Right hindlimb (tissue), 1 donor: ENCODE measurements at places on chromosomes 6 and 20.

GRCh38 chr6:143279385-143279784 is 171.1 kb downstream of the ADAT2 start:
- DNase-seq, result no peak

GRCh38 chr6:75272145-75272840 is 12.3 kb downstream of the TMEM30A start:
- no peak for DNase-seq

DNA sequence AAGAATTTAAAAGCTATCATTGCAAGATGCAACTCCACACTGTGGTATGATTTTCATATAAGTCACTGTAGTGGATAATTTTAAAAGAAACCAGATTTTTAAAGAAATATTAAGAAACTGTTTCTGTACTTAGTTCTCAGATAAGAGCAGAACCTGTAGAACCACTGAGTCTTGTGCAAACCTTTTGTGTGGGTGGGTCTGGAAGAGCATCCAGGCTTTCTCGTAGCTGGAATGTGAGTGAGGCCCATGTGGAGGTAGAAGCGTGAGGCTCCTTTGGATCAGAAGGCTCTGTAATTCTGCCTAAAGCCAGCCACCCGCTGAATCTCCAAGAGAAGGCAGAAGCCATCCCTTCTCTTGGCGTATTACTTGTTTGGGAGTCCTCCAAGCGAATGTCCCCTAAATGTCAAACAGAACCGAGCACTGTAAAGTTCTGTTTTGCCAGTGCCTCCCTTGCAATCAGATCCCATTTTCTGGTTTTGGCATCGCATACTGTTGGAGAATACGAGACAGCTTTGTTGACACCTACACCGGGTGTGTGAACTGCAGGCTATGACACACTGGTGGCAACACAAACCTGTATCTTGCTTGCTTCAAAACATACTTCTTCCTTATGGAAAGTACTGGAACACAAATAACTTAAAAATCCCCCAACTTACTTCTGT is 188.7 kb downstream of the FOXC1 start:
- DNase-seq, result no peak

DNA sequence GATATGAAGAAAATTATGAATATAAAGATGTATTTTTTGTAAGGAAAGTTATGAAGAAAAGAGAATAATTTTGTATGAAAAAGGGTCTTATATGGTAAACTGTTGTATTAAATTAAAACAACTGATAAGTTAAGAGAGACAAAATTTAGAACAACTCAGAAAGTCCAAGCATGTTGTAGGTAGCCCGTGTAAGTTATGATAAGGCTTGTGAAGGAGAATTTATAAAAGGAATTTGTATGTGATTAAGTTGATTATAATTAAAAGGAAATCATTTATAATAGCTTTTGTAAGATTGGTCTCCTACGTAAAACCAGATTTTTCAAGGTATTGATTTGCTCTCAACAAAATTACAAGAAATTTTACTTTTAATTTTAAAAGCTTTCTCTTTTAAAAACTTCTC is 1579.3 kb downstream of the HACE1 start:
- no peak for DNase-seq

- DNase-seq, result no peak
Observed at GRCh38 chr20:17965042-17965697, 3.4 kb downstream of the SNX5 start.

DNA sequence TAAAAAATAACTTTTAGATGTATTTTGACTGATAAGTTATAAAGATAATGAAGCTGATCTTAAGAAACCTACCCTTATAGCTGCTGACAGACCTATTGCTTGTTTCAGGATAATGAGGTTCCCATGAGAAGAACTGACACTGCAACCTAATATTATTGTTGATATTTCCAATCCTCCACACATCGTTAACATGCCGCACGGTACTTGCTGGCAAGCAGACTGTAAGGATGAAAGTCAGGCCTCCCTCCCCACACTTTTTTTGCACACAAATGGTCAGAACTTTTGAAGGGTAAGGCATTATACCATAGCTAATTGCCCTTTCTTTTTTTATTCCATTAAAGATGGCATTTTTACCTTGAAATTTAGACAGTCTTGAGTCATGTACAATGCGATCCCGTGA is 210.9 kb downstream of the UST start:
- no peak for DNase-seq

- DNase-seq, result no peak
Observed at GRCh38 chr6:120496661-120497060, 837.6 kb downstream of the TBC1D32 start.

GRCh38 chr6:125190667-125191066 is 37.1 kb downstream of the TPD52L1 start:
- DNase-seq, result no peak

GRCh38 chr6:52000064-52000463 is 87.3 kb downstream of the PKHD1 start:
- no peak for DNase-seq

DNA sequence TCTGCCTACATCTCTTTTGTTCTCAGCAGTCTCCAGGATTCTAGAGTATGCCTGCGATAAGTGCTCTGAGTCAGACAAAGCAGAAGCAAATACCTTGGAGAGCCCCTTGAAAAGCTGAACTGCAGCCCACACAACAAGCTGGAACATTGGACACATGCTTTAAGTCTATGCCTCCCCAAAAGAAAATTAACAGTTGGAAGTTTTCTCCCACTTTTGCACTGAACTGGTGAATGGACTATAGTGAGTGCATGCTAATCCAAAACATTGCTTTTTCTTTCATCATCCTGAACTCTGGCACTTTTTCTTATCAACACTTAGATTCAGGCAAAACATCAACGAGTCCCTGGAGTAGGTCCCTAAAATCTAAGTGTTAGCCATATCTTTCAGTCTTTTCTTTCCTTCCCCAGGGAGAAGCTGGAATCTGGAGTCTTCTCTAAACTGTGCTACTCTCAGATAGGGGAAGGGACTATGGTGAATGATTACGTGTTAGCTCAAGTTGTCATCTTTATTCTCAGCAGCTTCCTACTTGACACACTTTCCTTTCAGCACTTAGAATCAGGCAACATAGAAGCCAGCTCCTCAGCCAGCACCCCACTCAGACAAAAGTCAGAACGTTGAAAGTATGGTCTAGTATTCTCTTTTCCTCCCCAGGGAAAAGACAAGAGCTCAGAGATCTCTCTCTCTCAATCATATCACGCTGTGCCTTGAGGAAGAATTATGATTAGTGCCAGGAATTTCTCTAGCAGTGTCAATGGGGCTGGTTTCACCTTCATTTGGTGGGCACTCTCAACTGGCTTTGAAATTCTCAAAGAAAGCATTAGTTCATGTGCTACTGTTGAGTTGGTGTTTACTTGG is 811.0 kb upstream of the GJE1 start:
- no peak for DNase-seq

- no peak for DNase-seq
Observed at GRCh38 chr6:89494131-89494793, 61.3 kb downstream of the ANKRD6 start.

- no peak for DNase-seq
Observed at GRCh38 chr6:96304997-96305396, 216.6 kb upstream of the UFL1 start.

DNA sequence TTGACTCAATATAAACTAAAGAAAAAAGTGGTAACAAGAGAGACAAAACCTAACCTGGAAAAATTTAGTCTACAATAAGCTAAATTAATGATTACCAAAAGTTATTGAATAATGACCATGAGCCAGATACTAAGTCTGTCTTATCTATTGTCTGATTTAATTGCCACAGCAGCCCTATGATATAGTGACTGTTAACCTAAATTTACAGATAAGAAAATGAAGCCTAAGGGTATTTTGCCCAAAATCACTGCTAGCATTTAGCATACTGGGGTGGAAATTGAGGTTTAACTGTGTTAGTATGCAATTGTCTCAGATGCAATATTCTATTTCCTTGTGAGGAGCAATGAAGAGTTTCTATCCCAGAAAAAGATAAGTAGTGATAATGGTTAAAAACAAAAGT is 361.0 kb upstream of the EYS start:
- DNase-seq, result no peak

DNA sequence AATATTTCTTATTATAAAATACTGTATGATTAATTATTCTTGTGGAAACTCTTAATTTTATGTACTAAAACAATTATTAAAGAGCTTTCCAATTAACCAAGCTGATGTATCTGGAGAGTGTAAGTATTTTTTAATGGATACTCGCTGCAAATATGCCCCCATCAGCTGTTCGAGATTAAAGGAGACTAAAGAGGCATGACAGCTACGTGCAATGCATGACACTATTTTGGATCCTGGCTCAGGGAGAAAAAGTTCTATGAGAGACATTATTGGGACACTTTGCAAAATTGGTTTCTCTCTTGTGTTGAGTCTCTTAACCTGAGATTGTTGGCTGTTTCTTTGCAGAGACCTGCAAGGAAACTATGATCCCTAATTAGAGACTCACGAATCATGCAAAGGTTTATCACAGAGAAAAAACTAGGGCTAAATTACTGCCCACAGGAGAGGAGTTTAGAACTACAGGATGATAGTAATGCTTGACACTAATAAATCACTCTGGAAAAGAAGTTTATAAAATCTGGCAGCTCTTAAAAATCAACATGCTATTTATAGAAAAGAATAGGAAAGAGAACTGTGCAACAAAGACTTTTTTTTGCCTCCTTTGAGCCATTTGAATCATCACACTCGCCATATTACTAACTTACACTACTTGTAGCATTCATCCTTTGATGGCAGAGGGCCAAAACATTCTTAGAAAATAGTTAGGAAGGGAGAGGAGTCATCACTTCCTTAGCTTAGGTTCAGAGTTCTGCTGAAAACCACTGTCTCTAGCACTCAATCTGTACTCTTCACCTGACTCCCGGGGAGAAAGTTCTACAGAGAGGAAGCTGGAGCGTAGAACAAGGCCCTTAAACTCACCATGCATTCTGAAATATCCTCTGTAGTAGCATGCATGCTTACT is 25.3 kb downstream of the NRN1 start:
- DNase-seq, result no peak

GRCh38 chr6:114452785-114453401 is 110.1 kb upstream of the HS3ST5 start:
- DNase-seq, result no peak

DNA sequence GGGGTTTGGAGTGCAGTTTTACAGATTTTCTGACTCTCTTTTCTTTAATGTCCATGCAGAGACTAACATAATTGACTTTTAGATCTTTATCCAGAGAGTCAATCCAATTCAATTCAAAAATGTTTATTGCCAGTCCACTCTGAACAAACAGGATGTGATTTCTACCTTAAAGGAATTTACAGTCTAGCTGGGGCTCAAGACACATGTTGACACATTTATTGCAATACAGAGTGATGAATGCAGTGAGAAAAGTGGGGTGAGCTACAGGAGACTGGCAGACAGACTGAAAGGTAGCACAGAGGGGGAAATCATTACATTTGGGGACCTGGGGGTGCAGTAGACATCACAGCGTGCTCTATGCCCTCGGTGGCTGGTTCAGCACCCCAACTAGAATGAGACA is 193.9 kb downstream of the SLC24A3 start:
- no peak for DNase-seq

DNA sequence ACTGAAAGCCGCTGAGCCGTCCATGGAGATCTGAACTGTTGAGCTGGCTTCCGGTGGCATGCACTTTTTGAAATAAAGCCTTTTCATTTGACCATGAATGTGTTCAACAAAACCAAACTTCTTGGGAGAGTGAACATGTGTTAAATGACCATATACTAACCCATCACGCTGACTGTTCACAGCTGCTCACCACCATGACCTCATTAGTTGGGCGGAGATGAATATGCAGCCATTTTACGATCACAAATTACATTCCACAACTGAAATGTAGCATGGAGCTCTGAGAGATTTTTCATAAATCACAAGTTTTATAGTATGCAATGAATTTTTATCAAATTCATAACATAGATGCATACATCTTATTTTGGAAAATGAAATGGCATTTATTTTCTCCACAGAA is 4.2 kb downstream of the RAMACL start:
- DNase-seq, result peak; percentile 51

GRCh38 chr6:27144740-27145079 is 102.8 kb upstream of the PRSS16 start:
- DNase-seq, result no peak

DNA sequence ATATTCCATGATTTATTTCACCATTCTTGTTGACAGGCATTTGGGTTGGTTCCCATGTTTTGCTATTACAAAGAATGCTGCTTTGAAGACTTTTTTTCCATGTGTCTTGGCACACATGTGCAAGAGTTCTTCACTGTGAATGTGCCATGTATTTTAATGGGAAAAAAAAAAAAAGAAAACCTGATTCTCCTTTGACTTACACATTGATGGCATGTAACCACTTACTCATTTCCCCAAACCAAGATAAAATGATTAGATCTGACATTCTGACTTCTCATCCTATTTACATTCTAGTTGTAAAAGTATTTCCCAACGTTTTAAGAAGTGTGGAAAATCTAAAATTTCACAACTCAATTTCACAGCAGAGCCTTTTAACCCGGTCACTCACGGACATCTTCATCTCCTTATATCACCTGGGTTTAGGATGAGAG is 4.4 kb downstream of the CAP2 start:
- DNase-seq, result no peak

DNA sequence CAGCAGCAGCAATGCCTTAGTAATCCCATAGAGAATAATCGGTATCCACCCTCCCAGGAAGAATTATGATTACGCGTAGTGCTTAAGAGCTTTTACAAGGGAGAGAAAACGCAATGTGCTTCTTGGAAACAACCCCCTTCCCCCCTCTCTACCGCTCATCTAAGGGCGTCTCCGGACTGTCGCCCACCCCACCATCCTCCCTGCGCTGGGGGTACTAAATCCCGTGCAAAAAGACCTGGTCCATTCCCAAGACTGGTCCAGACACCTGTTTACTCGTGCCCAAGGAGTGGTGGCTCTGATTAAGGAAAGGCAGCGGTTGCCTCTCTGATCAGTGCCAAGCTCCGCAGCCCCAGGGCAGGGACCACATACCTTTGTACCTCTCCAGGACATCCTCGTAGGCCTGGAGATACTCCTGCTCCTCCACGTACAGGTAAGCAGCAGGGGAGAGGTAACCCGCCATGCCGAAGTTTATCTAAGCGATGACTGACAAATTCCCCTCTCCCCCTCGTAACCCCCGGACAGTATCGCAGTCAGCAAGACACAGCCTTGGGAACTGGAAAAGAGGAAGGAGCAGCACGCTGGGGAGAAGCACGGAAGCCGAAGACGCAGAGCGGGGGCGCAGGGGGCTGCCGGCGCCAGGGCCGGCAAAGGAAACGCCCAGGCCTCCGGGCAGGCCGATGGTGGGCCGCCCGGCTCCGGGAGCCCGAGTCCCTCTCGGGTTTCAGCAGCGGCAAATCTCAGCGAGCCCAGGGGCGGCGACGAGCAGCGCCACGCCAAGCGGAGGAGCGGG is 112.0 kb upstream of the BEND6 start:
- DNase-seq, result peak; percentile 68

DNA sequence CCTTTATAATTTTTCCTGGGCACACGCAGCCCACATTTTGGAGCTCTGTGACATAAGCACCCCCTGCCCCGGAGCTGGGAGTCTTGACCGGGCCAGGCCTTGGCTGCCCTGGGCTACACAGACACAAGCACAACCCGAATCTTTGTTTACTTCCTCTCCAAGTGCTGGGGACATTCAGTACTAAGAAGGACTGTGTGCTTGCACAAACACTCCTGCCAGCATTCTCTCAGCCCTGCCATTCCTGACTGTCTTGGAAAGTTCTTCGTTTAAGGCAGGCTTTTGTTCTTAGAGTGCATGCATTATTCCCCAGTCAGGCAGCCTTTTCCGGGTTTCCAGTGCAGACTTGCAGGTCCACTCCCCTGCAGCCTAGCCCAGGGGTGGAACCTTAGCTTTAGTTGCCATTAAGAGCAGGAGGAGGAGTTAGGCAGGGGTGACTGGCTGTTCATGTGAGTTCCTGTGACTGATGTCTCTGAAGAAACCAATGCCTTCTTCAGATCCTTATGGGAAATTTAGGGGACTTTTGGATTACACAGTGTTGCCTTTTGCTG is 28.6 kb downstream of the FOXO3 start:
- DNase-seq, result peak; percentile 80

GRCh38 chr6:16723826-16724225 is 37.4 kb downstream of the ATXN1 start:
- DNase-seq, result no peak
